ENCODE measurements at places on chromosomes 7 and 10.
A peak's percentile ranks its signal among the peaks of the same experiment; 100 is the strongest.

- no peak for DNase-seq
Observed at GRCh38 chr10:14653271-14654161, 121.2 kb downstream of the FAM107B start.

GRCh38 chr10:110919349-110919931, at the start of gene SHOC2:
TSS of gene SHOC2 (plus strand) at chr10:110919604. CDS start at chr10:110964359, 44,755 bp downstream.
- peak; percentile 100 for DNase-seq

GRCh38 chr7:81013083-81013817, 94.4 kb upstream of the SEMA3C start:
- no peak for DNase-seq

- no peak for DNase-seq
Observed at GRCh38 chr7:54992871-54993475, 25.8 kb upstream of the EGFR start.

GRCh38 chr10:77177589-77177988, 460.0 kb downstream of the KCNMA1 start:
- DNase-seq, result no peak

GRCh38 chr10:112706577-112706976, 243.5 kb upstream of the TCF7L2 start:
- no peak for DNase-seq

DNA sequence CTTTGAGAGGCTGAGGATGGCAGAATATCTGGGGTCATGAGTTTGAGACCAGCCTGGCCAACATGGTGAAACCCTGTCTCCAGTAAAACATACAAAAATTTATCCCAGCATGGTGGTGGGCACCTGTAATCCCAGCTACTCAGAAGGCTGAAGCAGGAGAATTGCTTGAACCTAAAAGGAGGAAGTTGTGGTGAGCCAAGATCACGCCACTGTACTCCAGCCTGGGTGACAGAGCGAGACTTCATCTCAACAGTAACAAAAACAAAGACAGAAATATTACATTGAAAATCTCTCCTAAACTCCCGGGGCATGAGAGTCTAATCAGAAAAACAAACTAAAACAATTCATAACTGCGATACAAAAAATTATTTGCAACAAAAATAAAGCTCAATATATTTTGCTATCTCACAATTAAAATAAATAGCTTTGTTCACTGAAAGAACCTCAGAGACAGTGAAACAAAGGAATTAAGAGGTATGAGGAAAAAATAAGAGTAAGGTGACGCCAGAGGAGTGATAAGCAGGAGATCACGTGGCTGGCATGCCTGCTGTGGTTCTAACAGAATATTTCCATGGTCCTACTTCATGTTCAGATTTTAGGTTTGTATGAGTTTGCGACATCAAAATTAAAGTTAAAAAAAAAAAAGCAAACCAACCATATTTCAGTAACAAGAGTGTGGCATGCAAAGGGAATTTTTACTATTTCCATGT, 527.7 kb upstream of the POM121L12 start:
- no peak for DNase-seq

DNA sequence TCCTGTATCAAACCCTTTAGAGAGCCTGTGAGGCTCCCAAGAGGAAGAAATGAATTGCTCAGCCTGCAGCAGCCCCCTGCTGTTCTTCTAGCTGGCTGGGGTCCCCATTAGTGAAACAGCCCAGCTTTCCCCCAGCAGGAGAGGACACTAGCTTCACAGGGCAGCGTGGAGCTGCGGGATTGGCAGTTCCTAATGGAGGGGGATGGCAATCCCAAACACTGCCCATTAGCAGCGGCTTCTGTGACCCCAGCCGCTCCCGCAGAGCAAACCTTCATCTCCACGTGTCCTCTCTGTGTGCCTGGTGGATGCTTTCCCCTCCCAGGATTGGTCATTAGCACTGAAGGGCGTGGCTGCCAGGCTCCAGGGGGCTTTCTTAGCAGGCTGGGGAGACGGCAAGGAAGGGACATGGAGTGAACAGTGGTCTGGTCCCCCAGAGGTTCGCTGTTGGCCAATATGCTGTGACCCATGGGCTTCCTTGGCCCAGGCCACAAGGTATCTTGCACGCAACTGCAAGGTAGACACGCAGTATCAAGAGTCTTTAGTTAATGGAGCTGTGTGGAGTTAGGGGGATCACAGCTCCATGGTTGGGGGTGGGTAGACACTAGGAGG, 322.5 kb upstream of the ZMIZ1 start:
- no peak for DNase-seq

GRCh38 chr10:98848361-98848760, 387.3 kb downstream of the HPSE2 start:
- DNase-seq, result no peak

GRCh38 chr7:46651561-46652088, 730.6 kb upstream of the IGFBP3 start:
- no peak for DNase-seq

GRCh38 chr7:106294334-106294733, 9.6 kb upstream of the NAMPT start:
- no peak for DNase-seq

GRCh38 chr10:88848499-88848898, 3.1 kb downstream of the ANKRD22 start:
- no peak for DNase-seq

GRCh38 chr7:143315776-143316175, at the start of gene CLCN1:
TSS of gene CLCN1 (plus strand) at chr7:143316111. CDS start at chr7:143316213, 102 bp downstream.
- no peak for DNase-seq

DNA sequence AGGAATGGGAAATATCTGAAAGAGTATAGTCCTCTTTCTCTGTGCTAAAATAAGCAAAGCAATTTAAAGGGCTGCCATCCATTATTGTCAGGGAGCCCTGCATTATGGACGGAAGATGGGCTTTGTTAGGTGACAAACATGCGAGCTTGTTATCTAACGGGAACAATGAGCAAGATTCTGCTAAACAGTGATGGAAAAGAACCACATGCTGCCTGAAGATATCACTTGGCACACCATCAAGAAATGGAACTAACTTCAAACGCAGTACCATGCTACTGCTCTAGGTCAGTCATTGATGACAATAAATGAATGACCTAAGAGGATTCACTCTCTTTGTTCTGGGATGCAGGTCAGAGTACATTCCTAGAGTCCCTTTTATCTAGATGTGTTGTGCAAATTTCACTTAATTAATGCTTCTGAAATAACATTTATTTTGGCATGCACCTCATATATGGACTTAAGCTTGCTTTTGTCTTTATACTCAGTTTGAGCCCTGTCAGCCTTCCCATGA, 175.7 kb upstream of the PTN start:
- DNase-seq, result no peak

GRCh38 chr7:79272066-79272669, 181.3 kb downstream of the MAGI2 start:
- no peak for DNase-seq

DNA sequence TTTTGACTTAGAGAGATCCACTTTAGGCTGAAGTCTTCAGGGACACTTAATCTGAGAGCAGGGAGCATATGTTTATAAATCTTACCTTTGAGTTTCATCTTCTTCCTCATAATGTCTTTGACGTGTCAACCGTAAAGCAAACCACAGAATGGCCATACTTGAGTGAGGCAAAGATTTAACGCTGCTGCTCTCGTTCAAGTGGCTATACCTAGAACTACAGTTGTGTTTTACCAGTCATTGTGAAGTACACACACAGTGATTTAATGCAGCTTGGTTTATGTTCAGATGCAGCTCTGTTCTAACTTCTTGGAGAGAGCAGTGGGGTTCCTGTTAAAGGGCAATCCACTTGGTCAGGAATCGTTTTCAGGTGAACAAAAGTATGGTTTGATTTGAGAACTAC, 39.9 kb upstream of the GOT1 start:
- DNase-seq, result no peak

DNA sequence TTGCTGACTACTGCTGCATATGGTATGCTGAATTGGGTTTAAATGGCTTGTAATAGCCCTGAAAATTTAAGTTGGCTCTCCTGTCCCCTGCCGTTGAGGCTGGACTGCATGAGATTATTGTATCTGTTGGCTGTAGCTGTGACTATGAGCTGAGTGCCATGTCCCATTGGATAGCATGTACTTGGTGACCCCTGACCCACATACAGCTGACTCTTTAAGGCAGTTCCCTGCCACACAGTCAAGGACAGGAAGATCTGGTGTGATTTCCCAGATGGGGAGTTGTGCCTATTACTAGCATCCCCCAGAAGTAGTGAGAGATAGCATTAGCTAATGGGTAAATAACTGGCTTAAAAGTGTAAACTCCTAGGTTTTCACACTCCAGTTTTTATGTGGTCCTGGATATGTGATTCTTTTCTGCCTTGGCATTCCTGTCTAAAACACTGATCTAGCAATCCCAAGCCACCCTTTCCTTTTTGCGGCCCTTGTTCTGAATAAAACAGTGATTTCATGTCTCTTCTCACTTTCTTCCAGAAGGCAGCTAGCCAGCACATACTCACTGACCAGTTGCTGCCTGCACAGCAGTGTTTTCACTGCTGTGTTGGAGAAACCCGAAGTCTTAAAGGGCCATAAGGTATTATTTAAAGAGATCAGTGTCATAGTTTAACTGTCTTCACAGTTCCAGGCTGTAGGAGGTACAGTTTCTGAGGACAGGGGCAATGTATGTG, 35.9 kb downstream of the LRRC4 start:
- DNase-seq, result no peak

DNA sequence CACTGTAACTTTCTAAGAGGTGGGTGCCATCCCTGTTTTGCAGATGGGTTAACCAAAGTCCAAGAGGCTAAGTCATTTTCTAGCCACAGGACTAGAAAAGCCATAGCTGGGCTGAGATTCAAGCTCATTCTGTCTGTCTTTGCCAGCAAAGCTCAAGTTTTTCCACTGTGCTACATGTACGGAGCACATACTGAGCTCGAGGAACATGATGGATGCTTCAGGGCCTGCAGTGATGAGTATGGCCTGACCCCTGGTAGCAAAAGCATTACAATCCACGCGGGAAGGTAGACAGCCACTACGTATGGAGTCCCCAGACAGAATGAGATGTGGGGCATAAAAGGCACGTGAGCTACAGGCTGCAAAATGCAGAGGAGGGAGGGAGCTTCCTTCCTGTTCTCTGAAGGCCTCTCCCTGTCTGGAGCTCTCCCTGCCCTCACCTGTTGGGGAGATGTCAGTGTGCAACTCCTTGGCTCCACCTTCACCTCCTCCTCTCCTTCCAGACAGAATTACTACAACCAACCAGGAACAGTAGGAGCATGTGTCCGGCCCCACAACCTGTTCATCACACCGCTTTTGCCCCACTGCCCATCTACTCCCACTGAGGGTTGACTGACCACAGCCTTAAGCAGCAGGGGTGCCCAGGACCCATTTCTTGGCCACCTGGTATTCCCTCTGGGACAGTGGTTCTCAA, 16.4 kb downstream of the ITPRIP start:
- no peak for DNase-seq

DNA sequence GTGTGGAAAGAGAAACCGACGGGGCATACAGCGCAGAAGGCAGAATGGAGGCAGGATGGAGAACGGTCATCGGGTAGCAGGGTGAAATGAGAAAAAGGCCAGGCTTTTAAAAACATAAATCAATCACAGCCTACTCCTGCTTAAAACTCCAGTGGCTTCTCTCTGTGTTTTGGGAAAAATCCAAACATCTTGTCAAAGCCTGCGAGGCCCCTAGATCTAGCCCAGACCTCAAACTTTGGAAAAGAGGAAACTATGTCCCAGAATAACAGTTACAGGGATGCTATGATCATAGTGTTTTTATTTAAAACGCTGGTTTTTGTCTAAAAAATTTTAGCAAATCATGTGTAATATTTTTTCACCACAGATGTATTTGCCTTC, 41.1 kb downstream of the PPP1R3C start:
- no peak for DNase-seq

DNA sequence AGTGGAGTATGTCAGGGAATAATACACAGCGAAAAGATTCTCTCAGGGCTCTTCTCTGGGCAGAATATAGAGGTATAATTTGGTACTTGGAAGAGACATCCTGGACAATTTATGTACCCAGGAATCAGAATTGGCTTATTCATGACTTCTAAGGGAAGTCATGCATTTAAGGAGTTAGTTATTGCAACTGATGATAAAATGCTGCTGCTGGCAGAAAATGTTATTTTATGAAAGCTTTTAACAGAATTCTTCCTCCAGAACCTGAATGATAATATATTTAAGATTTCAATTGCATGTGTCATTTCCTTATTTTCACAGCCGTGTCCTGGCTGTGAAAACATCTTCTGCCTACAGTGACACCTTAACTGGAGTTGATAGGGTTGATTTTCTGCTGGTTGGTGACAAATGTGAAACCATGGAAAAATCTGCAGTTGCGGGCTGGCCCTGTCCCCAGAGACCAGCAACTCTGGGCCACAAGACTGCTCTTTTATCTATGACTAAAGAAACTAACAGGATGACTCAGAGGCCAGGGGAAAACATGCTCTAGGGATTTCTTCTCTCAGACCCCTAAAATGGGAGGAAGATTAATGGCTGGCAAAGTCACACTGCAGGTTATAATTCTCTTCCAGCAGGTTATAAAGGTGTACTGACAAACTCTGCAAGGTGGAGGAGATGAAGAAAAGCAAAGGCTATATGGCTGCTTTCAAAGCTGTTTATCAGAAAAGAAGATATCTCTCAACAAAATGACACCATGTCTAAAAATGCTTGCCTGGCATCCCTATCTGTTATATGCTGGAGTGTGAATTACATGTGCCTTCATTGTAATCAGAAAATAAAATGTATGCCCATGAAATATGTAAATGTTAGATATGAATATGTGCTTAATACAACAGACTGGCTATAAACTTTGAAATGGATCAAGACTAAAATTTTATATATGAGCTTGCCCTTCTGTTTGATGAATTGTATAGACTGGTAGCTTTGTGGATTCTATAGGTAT, 12.1 kb upstream of the TRUB1 start:
- DNase-seq, result no peak
